ENCODE measurements at places on chromosomes 1 and 21.
A peak's percentile ranks its signal among the peaks of the same experiment; 100 is the strongest.

DNA sequence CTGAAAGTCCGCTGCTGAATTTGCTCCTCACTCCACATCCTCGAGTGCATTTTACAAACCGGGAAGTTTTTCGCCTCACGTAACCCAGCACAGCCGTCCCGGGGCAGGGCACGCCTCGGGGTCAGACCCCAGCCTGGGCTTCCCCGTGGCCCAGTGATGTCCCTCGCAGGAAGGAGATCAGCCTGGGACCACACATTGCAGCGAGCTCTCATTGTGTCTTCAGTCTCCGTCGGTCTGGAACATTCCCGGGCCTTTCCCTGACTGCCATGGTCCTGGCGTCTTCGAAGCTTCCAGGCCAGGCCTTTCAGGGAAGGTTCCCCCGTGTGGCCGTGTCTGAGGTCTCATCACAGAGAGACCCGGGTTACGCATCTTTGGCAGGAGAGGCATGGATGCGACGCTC is 43.5 kb downstream of the MORN1 start:
- DNase-seq, result no peak

DNA sequence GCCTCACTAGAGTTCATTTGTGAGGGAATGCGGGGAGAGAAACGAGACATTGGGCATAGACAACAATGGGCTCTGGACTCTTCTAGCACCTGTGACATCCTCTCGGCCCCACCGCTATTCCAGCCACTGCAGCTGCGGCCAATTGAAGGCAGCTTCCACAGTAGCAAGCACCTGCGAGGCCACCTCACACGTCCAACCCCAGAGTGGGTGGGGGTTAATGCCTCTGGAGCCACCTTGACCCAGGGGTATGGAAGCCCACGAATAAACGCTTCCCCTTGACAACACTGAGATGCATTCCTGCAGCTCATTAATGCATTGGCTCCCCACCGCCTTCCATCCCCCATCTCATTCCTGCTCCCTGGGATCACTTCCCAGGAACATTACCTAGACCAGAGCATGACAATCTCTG is 104.4 kb downstream of the GLIS1 start:
- no peak for DNase-seq

- DNase-seq, result no peak
Observed at GRCh38 chr1:159201642-159202041, 3.0 kb upstream of the ACKR1 start.

GRCh38 chr1:56617141-56617540 is 28.0 kb upstream of the PRKAA2 start:
- DNase-seq, result no peak

DNA sequence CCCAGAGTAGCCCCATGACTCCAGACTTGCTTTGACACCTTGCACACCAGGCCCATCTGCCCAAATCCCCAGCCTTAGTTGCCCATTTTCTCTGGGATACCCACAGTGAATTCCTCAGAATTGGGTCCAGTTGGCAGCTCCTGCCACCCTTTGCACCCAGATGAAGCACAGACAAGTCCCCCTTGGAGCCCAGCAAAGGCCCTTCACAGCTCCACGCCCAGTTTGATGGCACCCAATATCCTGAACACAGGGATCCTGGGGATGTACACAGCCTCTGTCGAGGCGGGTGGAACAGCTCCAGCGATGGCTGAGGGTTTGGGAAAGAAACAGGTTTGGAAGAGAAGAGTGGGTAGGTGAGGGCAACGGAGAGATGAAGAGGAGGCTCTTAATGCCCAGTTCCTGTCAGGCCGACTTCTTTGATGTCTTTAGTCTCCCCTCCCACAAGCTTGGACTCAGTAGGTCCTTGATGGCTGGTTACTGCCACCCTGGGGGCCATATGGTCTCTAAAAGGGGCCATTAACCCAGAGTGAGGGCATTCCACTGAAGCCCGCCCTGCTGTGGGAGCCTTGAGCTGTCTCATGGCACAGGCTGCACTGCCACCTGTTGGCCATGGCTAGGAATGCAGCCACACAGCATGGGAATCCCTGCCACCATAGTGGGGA is 21.7 kb downstream of the TMEM53 start:
- DNase-seq, result peak; percentile 53

GRCh38 chr1:204799630-204800029 is 71.0 kb upstream of the NFASC start:
- no peak for DNase-seq

GRCh38 chr1:23742670-23743286 is 493 bp upstream of the ELOA start:
- DNase-seq, result no peak

GRCh38 chr1:208153386-208153785 is 90.8 kb downstream of the PLXNA2 start:
- no peak for DNase-seq

DNA sequence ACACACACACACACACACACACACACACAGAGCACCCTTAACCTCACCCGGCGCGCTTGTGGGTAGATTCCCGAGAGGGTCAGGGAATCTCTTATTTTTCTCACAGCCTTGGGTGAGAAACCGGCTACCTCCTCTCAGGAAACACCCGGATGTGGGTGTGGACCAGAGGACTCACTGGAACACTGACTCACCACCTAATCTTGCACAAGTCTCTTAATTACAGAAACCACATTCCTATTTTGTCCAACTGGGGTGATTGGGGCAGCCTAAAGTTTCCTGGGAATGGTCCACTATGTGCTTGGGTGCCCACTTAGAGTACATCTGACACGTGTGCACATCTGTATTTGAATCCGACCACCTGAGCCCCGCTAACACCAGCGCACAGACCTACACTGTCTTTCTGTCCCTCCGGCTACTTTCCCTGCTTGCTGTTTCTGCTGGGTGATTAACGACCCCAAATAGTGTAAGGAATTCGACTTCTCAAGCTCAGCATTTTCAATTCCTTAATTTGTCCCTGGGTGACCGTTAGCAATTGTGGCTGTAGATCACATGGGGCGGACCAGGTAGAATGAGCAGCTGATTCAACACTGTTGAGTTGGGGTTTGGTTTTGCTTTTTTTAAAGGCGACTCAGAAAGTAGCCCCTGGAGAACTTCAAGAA is 14.0 kb upstream of the TBX15 start:
- no peak for DNase-seq

GRCh38 chr1:155226910-155227260 is 18.4 kb downstream of the MTX1 start:
- peak; percentile 86 for DNase-seq

- peak; percentile 73 for DNase-seq
Observed at GRCh38 chr1:60657926-60658325, 424.4 kb upstream of the NFIA start.

DNA sequence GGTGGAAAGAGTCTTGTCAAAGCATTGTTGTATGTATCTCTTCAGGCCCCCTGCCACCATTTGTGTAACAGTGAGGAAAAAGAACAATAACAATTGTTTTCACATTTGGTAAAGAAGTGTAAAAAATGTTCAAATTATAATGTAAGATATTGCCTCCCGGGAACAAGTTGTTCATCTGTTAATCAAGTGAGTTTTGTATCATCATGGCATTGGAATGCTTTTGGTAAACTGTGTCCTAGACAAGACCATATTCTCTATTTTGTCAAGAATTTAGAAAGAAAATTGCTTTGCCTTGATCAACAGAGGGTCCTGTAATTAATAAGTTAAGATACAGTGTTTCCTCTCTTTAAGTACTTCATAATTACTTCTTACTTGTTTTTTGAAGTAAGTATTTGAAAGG is 692.0 kb upstream of the NR5A2 start:
- no peak for DNase-seq

- DNase-seq, result no peak
Observed at GRCh38 chr1:152159144-152159543, at the start of gene RPTN. TSS of gene RPTN (minus strand) at chr1:152159228. CDS start at chr1:152157889, 1,339 bp downstream.
